ENCODE measurements at places on chromosomes 16 and 17.

DNA sequence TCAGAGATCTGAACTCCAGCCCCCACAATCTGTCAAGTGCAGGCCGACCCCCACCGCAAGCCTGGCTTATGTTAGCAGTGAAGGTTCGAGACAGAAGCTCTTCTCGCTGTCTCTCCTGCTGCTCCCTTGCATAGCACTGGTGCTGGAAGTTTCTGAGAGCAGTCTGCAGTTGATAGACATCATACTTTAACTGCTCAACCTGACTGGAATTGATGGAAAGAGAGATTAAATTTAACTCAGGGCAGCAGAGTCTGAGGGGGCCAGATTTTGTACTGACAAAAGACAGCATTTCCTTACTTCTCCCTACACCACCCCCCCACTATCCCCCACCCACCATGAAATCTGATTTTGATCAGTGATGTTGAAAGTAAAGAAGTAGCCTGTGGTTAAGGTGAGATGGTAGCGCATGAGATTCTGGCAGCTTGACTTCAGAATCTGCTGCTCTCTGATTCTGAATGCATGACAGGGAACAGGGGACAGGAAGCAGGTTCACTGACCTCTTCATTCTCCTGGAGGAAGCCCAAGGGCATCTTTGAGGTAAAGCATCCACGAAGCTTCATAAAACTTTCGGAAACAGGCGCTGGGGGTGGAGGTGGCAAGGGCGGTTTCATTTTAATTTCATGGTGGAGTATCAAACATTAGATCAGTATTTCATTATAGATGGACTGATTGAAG is 44.3 kb upstream of the TMEM97 start:
- no peak for DNase-seq

DNA sequence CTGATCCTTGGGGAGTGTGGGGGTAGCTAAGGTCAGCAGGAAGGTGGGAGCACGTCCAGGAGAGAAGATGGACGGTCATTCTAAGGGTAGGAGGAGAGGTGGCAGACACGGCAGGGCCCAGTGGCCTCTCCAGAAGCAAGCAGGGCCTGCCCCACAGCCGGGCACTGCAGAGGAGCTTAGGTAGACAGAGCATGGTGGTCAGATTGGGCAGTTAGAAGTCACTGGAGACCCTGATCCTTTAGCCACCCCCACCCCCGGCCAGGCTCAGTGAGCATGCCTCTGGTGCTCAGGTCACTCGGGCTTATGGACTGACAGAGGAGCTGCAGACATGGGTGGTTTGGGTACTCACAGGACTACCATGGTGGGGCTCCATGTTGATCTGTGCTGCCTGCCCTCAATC is 26.3 kb downstream of the NLRP1 start:
- DNase-seq = no peak

GRCh38 chr16:31700530-31701388 is 172.8 kb upstream of the ZNF267 start:
- DNase-seq = peak; percentile 77

- no peak for DNase-seq
Measured at GRCh38 chr16:1979271-1980029, 1.8 kb downstream of the NOXO1 start.

GRCh38 chr17:230395-230770 is 48.9 kb upstream of the DOC2B start:
- no peak for DNase-seq

DNA sequence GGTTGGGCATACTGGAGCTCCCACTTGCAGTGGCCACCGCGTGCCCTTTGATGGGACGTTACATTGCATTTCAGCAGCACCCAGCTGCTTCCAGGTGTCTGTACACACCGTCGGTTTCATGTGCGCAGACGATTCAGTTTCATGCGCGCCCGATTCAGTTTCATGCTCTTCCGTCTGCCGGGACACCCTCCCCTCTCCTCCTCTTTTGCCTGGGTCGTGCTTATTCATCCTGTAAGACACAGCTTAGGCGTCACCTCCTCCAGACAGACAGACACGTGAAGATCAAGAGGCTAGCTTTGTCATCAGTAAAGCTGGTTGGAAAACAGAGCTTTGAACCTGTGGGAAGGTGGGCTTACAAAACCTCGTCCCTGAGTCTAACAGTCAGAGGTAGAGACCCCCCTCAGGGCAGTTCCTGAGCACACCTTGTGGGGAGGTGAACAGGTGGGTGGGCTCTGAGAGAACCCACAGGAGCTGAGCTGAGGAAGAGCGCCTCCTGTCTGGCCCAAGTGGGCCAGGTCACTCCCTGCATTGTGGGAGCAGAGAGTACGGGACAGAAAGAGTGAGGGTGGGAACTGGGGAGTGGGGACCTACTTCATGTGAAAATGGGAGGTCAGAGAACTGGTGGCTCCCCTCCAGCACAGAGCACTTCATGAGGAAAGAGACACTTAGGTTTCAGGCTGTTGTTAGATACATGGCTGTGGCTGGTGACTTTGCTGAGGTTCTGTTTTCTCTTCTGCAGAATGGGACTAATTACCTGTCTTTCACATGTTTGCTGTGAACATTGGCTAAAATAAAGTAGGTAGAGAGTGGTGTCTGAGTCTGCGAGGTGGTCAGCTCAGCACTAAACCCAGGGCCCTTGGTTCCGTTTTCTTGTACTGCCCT is 122.1 kb downstream of the SNX29 start:
- DNase-seq = no peak

GRCh38 chr16:87017371-87018012 is 299.7 kb downstream of the C16orf95 start:
- DNase-seq = peak; percentile 18

GRCh38 chr17:82173351-82174041 is 39.1 kb downstream of the CCDC57 start:
- no peak for DNase-seq

DNA sequence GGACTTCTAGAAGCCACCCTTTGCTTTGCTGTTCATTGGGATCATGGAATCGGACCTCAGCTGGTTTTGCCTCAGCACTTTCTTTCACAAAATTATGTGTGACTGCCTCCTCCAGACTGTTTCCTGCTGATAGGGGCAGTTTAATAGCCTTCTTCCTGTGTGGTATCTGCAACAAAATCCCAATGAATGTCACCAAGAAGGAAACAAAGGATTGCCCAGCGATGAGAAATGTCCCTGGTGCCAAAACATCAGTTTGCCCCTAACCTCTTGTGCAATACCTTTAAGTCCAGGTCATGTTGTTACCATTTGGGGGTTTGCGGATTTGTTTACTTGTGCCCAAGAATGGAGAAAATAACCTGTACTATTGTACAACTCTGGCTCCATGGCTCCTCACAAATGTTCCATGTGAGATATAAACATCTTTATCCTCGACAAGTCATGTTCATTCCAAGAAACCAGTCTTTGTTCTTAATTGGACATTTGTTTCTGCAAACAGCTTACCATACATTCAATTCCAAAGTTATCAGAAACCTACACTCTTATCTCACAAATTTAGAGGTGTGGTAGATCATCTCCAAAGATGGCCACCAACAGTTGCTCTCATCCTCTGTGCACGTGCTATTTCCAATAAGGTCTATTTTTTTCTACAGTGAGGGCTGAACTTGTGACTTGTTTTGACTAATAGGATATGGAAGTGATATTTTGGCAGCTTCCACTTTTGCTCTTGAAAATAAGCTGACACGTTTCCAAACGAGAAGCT is 14.8 kb downstream of the TAC4 start:
- no peak for DNase-seq

GRCh38 chr16:22235839-22236745 is 30.0 kb downstream of the EEF2K start:
- no peak for DNase-seq

- no peak for DNase-seq
Measured at GRCh38 chr16:77925531-77925930, 96.8 kb upstream of the CLEC3A start.

- DNase-seq = no peak
Measured at GRCh38 chr17:74832421-74832820, 27.3 kb downstream of the GRIN2C start.

DNA sequence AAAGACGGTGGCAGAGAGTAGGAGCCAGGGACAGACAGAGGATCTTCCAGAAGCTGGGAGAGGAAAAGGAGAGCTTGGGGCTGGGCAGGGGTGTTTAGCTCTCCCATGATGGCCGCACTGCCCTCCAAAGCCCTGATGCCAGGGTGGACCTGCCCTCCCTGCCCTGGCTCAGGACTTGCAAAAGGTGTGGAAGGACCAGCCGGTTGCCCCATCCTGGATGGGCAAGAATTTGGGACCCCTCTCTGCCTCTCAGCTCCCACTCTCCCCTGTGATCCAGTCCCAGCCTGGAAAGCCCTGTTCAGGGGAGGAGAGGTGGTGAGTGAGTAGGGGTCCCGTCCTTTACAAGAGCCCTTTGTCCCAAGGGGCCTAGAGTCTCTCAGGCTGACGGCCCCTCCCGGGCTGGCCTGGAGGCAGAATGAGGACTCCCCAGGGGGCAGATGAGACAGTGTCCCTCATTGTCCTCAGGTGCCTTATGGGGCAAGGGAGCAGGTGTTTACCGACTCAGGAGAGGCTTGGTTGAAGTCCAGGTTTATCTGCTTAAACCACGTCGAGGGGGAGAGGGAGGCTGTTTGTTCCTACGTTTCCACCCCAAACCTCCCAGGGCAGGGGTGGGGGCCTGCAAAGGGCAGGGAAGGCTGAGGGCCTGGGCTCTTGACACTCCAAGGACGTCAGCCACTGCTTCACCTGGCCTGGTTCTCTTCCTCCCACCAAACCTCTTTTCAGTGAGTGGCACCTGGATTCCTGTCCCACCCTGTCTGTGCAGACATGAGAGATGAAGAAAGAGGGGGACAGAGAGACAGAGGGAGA is 19.3 kb upstream of the ITGA3 start:
- DNase-seq = no peak

DNA sequence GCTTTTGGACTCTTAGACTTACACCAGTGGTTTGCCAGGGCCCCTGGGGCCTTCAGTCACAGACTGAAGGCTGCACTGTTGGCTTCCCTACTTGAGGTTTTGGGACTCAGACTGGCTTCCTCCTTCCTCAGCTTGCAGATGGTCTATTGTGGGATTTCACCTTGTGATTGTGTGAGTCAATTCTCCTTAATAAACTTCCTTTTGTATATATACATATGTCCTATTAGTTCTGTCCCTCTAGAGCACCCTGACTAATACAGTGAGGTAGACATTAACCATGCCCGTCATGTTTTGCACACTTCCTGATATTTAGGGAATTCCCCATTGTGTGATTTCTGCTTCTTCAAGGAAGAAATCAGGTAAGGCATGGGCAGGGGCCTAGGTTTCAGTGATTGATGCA is 147.8 kb upstream of the CA10 start:
- no peak for DNase-seq

DNA sequence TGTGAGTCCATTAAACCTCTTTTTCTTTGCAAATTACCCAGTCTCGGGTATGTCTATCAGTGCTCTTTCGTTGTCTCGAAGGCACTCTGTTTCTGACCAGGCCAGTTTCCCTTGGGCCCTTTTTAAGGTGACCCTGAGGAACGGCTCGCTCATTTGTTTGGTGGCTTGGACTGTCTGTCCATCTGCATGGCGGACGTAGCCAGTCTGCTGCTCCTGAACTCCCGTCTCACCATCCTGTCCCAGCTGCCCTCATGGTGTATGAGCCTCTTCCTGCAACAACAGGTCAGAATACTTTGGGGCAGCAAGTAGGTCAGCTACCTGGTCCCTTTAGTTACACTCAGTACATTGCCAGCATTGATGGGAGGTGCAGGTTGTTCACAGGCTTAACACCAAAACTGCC is 19.0 kb downstream of the DRC7 start:
- DNase-seq = no peak

GRCh38 chr16:1839554-1839953 is 12.5 kb downstream of the FAHD1 start:
- DNase-seq = no peak
